HT-29 (cell line): ENCODE measurements at places on chromosomes 2 and 18. TPM values are rescaled to one million over a fixed set of nuclear protein-coding genes. Genes with fewer than 3 reads are reported as not detected.

COL5A2 gene
- total RNA-seq, result 0.21 TPM in 1 of 2 replicates, not detected in the other

ALPG gene
- total RNA-seq, result 0.16 TPM in 1 of 2 replicates, not detected in the other

GRCh38 chr18:6610466-6610865, 119.0 kb upstream of the ARHGAP28 start:
- DNase-seq, result no peak

DNA sequence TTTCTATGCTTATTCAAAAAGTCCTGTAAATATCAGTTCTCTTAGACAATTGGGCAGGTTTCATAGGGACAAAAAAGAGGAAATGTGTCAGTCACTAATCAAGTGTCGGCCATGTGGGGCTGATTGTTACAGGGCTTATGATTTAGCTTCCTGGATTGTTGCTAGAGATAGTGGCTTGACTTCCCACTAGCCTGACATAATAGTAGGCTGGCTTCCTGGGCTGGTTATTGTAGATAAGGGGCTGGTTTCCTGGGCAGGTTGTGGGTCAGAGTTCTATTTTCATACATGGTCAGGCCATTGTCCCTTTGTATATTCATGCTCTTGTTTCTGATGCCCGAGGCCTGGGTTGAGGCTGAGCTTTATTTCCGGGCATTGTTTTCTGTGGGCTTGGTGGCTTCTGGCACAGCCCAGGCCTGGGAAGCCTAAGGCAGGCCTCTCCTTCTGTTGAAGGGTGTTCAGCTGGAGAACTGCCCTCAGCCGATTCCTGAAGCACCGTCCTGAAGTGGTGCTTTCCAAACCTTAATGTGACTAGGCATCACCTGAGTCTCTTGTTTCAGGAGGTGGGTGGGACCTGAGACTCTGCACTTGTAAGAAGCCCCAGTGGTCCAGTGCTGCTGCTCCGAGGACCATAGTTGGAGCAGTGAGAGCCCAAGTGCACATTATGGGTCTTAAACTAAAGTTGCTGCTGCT, 37.0 kb downstream of the CD8B2 start:
- no peak for DNase-seq

GRCh38 chr2:6352906-6353515, 512.7 kb downstream of the CMPK2 start:
- DNase-seq, result peak; percentile 59
